CD4-positive, alpha-beta T cell (primary cell): ENCODE measurements at places on chromosomes 12 and 14.

- no peak for DNase-seq
- no peaks in the 10 kb centered on the region for H3K36me3 ChIP-seq
- H3K27me3 ChIP-seq: no peaks in the 10 kb centered on the region
- no peaks in the 10 kb centered on the region for H3K4me1 ChIP-seq
These were observed 46.3 kb downstream of the NTF3 start for GRCh38 chr12:5478081-5478706.

- H3K27me3 ChIP-seq: no peaks in the 10 kb centered on the region
- H3K4me1 ChIP-seq: no peaks in the 10 kb centered on the region
- no peaks in the 10 kb centered on the region for H3K36me3 ChIP-seq
- no peak overlapping the region for H3K4me3 ChIP-seq
These were observed 113.7 kb upstream of the PDZRN4 start for GRCh38 chr12:41074473-41074769.

DNA sequence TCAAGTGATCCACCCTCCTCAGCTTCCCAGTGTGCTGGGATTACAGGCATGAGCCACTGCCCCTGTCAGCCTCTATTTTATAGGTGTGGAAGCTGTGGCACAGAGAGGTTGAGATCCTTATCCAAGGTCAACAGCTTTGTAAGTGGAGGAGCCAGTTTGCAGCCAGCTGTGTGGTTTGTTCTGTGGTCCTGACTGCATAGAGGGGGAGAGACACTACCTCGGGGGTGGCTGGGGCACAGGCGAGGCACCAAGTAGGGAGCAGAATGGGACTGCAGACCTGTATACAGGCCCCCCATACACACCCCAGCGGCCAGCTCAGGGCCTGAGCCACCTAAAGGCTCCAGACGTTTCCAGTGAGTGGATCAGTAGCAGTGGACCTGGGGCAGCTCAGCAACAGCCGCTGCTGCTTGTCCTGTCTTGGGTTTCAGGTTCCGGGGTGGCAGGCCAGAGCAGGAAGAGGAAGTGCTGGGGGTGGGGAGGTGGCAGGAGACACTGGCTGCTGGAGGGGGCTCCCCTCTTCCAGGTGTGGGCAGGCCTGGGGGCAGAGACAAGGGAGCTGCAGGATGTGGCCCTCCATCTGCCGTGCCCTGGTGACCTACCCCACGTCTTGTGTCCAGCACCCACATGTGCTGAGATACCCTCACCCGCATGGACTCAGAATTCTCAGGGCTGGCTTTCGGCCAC, 11.0 kb downstream of the ORAI1 start:
- H3K4me3 ChIP-seq: peak overlapping the region; percentile 38
- no peaks in the 10 kb centered on the region for H3K27me3 ChIP-seq
- peak overlapping the region; percentile 74 for H3K27ac ChIP-seq
- H3K36me3 ChIP-seq: peaks cover 36% of the 10 kb centered on the region
- H3K4me1 ChIP-seq: peaks cover 70% of the 10 kb centered on the region

DNA sequence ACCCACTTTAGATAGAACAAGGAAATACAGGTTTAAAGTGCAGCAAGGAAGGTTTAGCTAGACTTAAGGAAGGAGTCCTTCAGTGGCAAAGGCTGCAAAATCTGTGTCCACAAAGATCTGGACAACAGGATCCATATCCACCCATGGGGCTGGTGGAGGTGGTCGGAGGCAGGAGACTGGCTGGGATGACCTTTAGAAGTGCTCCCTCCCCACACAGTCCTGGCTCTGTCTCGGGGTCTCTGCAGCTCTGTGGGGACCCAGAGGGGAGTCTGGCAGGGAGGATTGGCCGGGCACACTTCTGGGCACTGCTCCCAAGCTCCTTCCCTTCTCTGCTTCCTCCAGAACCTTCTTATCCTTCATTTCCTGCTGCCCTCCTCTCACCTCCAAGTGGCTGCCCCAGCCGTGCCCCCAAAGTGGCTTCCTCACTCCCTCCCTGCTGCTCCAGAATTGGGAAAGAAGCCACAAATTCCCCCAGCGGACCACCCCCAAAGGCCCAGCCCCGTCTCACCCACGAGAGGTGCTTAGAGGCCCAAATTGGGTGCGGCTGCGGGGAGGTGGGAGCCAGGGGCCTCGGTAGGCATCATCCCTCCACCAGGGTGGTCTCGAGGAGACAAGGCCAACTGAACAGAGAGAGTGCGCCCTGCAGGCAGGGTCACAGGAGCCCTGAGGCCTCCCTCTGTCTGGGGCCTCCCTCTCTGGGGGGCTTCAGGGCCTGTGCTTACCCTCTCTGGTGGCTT, 21.9 kb upstream of the PGF start:
- no peak overlapping the region for H3K4me3 ChIP-seq
- no peak overlapping the region for H3K27ac ChIP-seq
- DNase-seq: no peak
- no peaks in the 10 kb centered on the region for H3K36me3 ChIP-seq

DNA sequence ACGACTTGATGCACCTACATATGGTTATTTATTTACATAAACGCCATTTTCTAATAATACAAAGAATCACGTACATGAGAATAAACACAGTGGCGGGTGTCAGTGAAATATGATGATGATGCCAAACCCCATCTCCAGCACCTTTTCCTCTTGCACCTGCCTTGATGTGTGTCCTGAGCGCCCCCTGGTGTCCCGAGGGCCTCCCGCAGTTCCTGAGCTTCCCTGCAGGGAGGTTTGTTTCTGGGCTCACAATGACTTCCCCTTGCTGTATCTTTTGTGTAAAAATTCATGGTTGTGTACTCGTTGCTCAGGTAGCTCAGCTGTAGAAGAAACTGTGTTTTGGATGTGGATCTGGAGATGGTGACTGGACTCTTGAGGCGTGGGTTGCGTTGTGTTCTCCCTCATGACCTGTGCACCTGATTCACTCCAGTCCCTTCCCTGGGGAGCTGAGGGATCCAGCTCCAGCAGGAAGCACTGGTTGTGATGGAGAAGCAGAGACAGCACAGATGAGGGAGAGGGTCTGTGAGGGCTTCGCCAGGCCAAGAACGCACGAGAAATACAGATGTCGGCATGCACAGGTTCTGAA, 1037.8 kb downstream of the TMEM121 start:
- peak; percentile 72 for DNase-seq
- H3K4me3 ChIP-seq: no peak overlapping the region
- H3K4me1 ChIP-seq: no peaks in the 10 kb centered on the region
- H3K27me3 ChIP-seq: peaks cover 5% of the 10 kb centered on the region
- no peak overlapping the region for H3K27ac ChIP-seq
- H3K36me3 ChIP-seq: no peaks in the 10 kb centered on the region

DNA sequence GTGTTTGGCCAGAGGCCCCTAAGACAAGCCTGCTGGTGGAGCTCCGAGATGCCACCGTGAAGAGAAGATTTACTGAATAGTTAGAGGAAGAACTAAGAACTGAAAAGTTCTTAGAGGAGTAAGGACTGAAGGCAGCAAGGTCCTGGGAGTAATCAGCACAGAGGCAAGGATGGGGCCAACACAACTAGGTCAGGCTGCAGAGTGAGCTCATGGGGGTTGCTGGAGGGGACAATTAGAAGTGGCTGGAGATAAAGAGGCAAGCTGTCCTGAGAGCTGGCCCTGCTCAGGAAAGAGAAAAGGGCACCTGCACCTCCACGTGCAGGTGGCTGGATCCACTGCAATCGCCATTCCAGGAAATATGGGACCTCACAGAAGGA, 52.7 kb downstream of the NFKBIA start:
- H3K27me3 ChIP-seq: no peaks in the 10 kb centered on the region
- no peak overlapping the region for H3K4me3 ChIP-seq
- H3K4me1 ChIP-seq: peaks cover 8% of the 10 kb centered on the region
- DNase-seq: no peak

DNA sequence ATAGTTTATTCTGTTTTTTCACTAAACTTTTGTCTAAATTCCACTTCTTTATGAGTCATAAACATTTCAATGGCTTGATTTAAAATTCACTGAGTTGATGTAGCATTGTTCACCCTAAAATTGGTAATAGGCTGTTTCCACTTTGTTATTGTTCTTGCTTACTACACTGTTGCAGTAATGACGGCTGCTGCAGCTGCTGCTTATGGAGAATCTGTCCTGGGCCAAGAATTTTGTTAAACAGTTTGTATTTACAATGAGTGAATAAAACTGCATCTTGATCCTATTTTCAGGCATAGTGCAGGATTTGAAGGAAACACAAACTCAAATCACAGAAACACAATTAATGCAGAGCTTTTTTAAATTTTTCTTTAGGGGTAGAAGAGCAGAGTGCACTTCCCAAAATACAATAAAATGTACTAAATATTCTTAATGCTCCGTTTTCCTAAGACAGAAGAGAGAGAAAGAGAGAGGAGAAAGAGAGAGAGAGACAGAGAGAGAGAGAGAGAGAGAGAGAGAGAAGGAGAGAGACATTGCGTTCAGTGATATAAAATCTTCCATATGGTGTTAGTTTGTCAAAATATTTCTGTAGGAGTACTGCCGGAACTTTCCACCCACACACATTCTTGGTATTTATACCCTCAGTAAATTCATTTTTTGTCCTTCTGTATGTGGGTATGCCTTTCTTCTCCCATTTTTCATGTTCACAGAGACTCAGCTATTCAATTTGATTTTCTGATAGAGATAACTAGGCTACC, 266.4 kb downstream of the LRFN5 start:
- no peaks in the 10 kb centered on the region for H3K4me1 ChIP-seq
- H3K27me3 ChIP-seq: no peaks in the 10 kb centered on the region
- H3K27ac ChIP-seq: no peak overlapping the region
- no peaks in the 10 kb centered on the region for H3K36me3 ChIP-seq

DNA sequence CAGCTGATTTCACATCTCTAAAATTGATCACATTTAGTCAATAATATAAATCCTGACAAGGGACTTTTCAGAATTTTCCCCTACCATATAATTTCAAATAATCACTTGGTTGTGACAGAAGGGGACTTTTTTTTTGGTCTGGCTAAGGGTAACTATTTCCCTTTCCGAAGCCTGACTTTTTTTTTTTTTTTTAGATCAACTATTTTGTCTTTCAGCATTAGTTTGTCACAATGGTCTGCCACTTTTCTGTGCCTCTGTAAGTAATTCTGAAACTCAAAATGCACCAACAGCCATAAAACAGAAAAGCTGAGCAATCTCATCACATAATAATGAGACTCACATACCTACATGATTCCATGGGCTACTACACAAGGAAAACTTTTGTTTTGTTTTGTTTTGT, 266.4 kb downstream of the SSPN start:
- peaks cover 8% of the 10 kb centered on the region for H3K36me3 ChIP-seq
- no peak for DNase-seq
- H3K27ac ChIP-seq: no peak overlapping the region
- no peak overlapping the region for H3K4me3 ChIP-seq
- no peaks in the 10 kb centered on the region for H3K27me3 ChIP-seq

GRCh38 chr14:61051051-61051450, 70.0 kb downstream of the SLC38A6 start:
- no peak overlapping the region for H3K27ac ChIP-seq
- no peak overlapping the region for H3K4me3 ChIP-seq
- no peaks in the 10 kb centered on the region for H3K36me3 ChIP-seq

DNA sequence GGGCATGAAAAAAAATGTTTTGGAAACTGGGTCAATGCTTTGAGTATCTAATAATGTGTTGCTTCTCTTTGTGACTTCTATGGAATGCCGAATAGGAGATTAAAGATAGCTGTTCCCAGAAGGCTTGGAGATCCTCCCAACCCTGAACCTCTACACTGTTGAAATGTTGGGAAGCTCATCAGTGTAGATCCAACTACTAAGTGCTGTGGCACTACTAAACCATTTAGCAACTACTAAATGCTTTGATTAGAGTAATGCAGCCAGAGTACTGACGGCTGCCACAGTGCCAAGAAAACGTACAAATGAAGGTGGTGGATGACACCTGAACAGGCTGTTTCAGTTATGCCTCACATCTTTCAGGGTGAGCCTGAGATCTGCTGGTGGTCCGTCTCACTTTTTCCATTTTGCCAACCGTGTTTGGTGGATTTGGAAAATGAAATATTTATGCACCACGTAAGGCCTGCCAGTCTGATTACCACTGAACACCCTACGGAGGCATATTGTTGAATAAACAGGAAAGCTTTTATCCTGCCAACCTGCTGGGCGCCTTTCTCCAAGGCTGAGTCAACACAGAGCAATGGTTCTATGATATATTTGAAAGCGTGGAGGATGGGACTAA, 938.0 kb upstream of the FLRT2 start:
- H3K27me3 ChIP-seq: no peaks in the 10 kb centered on the region
- H3K4me3 ChIP-seq: no peak overlapping the region
- H3K4me1 ChIP-seq: no peaks in the 10 kb centered on the region

DNA sequence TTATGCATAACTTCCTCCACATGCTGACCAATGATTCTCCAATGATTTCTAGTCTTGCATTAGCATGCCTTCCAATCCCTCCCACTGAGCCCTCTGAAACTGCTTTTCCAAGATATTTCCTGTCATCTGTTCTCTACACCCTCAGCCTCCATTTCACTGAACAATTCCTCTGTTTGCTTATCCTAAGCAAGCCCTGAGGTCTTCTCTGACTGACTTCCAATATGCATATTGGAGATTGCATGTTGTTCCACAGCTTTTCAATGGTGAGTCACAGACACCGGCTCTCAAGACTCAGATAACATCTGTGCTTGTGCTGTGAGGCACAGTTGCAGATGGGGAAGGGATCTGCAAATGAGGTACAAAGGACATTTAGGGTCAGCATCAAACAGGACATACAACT, 141.0 kb downstream of the SLC16A7 start:
- peaks cover 12% of the 10 kb centered on the region for H3K36me3 ChIP-seq
- H3K27ac ChIP-seq: no peak overlapping the region
- no peak for DNase-seq
- no peaks in the 10 kb centered on the region for H3K4me1 ChIP-seq
- H3K27me3 ChIP-seq: no peaks in the 10 kb centered on the region
- no peak overlapping the region for H3K4me3 ChIP-seq

GRCh38 chr12:118436986-118437385, 60.6 kb downstream of the SUDS3 start:
- no peaks in the 10 kb centered on the region for H3K36me3 ChIP-seq
- H3K27me3 ChIP-seq: no peaks in the 10 kb centered on the region
- no peak for DNase-seq
- no peak overlapping the region for H3K27ac ChIP-seq
- no peak overlapping the region for H3K4me3 ChIP-seq
- no peaks in the 10 kb centered on the region for H3K4me1 ChIP-seq

DNA sequence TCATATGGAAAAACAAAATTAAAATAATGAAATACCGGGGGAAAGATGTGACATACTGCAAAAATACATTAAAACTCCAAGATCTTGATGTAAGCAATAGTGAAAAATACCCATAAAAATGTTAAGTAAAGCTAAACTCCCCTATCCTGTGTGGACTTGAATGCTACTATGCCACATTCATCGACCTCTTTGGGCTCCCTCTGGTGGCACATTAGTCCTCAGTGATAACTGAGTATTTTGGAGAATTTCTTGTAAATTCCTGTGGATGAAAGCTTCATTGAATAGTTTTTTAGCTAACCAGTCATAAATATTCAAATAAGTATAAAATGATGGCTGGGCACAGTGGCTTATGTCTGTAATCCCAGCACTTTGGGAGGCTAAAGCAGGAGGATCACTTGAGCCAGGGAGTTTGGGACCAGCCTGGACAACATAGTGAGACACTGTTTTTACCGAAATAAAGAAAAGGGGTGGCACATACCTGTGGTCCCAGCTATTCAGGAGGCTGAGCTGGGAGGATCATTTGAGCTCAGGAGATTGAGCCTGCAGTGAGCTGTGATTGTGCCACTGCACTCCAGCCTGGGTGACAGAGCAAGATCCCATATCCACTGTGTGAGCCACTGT, 42.4 kb upstream of the SGPP1 start:
- peak; percentile 49 for DNase-seq
- H3K4me1 ChIP-seq: no peaks in the 10 kb centered on the region
- H3K27ac ChIP-seq: no peak overlapping the region
- no peaks in the 10 kb centered on the region for H3K27me3 ChIP-seq

GRCh38 chr12:132391326-132392041, 62.1 kb upstream of the GALNT9 start:
- no peak for DNase-seq
- H3K36me3 ChIP-seq: no peaks in the 10 kb centered on the region
- H3K4me1 ChIP-seq: no peaks in the 10 kb centered on the region
- H3K27me3 ChIP-seq: peaks cover 2% of the 10 kb centered on the region
- no peak overlapping the region for H3K4me3 ChIP-seq
